Heart right ventricle (tissue), 16 donors: ENCODE measurements at places on chromosomes 3 and 15. TPM values are rescaled to one million over a fixed set of nuclear protein-coding genes. Genes with fewer than 3 reads are reported as not detected.

NSUN3 gene
- 4.1 TPM for polyA plus RNA-seq

ISL2 gene
- polyA plus RNA-seq, result not detected

ARMC8 gene
- 23.0 TPM for polyA plus RNA-seq

LSAMP gene
- polyA plus RNA-seq, result 1.8 TPM

PLA2G4D gene
- not detected for polyA plus RNA-seq

IMPG2 gene
- 0.04 TPM for polyA plus RNA-seq

GRCh38 chr15:82653483-82654168, 6.5 kb upstream of the CPEB1 start:
- DNase-seq, result no peak

- DNase-seq, result no peak
Observed at GRCh38 chr3:26964313-26964712, 341.7 kb downstream of the LRRC3B start.

GRCh38 chr15:61226361-61227256, 2.5 kb downstream of the RORA start:
- DNase-seq, result no peak

GRCh38 chr15:70165716-70166284, 68.1 kb upstream of the TLE3 start:
- peak; percentile 75 for DNase-seq

GRCh38 chr15:28914046-28914445, 28.3 kb downstream of the APBA2 start:
- no peak for DNase-seq

DNA sequence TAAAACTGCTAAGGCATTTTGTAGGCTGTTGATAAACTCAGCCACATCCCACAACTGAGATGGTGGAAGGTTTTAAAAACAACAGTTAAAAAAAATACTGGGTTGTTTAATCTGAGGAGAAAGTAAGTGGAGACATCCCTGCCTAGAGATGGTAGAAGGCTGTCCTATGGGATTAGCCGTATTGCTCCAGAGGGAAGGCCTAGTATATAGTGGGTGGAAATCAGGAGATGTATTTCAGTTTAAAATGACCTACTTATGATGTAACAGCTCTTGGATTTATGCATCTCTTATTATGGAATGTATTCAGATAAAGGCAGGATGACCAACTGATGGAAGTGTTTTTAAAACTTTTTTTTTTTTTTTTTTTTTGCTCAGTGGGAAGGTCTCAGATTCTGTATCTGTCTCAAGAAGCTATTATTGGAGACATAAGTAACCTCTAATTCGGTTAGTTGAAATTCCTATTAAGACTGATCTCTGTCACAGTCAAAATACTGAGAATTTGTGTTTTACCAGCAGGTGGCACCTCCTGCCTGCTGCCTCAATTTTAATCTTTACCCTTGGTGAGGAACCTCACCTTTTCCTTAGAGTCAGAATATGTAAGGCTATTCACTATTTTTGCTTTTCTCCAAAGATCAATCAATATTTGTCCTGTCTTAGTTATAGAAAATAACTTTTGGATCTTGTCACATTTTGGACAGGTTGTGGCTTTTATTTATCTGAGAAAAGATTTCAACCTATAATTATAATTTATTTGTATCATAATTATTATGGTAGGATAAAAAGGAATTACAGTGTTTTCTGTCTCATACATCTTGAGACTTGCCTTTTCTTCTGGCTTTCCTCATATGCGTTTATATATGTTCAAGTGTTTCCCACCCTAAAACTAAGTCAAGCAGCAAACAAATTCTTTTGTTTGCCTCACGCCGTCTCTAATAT, 63.0 kb downstream of the VPS8 start:
- peak; percentile 10 for DNase-seq

- DNase-seq, result no peak
Observed at GRCh38 chr3:173869766-173870165, 472.2 kb downstream of the NLGN1 start.

DNA sequence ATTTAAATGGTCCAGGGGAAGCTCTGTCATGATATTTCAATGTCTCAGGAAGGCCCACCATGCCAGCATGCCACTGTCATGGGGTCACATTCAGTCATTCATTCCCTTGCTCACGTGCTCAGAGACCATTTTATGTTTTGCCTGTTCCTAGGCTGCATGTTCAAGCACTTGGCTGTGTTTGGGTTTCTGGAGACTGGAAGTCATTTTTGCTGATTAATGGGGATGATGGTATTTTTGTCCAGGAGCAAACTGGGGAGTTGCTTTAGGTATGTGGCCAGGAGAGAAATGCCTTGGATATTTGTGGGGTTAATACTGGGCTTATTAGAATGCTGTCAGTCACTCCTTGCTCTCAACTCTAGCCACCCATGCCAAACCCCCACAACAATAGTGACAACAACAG, 303.5 kb downstream of the PTPRG start:
- DNase-seq, result no peak

- no peak for DNase-seq
Observed at GRCh38 chr3:15923640-15924405, 126.0 kb upstream of the ANKRD28 start.

GRCh38 chr3:50486219-50486888, 17.1 kb downstream of the CACNA2D2 start:
- no peak for DNase-seq

GRCh38 chr3:22372292-22373062, 621.5 kb upstream of the ZNF385D start:
- DNase-seq, result no peak

- no peak for DNase-seq
Observed at GRCh38 chr15:62932436-62932835, 110.1 kb upstream of the TPM1 start.

DNA sequence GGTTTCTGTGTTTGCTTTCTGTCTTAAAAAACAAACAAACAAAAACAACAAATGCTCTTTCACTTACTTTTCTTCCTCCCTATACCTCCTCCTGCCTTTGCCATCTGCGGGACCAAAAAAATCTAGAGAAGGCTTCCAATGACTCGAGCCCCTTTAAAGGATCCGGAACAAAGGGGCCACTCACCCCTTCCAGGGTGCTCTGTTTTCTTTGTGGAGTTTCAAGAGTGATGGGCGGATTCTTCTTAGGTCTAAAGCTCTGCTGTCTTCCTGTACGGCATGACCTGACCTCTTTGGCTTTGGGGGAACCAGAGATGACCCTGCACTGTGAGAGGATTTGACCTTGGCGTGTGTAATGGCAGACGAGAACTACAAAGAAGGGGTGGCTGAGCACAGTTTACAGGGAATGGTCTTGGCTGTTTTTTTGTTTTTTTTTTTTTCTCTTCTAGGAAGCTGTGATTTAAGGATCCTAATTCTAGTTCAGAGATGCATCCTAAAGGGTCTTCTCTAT, 2.2 kb upstream of the MUC20 start:
- DNase-seq, result no peak

GRCh38 chr15:92797168-92798052, 102.7 kb upstream of the CHD2 start:
- peak; percentile 65 for DNase-seq

GRCh38 chr3:63967675-63968611, 55.4 kb downstream of the PSMD6 start:
- no peak for DNase-seq

GRCh38 chr3:75180235-75180944, 483.7 kb upstream of the FRG2C start:
- no peak for DNase-seq

DNA sequence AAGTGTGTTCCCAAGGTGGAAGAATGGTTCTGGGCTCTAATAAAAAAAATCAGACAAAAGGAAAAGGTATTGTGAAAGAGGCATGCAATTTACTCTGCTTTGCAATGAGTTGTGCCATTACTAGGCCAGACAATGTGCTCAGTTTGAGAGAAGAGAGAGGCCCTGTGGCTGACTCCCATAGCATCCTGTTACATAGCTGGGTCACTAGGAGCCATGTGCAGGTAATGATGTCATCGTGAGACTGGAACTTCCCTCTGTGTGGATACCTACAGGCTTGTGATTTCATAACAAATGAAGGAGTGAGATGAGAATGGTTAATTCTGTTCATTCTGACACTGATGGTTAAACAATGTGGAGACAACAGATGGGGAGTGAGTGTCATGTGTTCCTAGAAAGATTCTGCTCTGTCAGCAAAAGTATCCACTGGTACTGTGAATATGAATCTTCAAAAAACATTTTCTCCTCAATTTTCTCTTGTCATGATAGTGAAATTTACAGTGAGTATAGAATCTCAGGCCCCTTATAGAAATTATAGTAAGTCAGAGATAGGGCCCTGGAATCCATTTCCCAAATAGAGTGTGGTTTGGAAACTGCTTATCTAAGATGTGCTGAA, 648.7 kb upstream of the DPPA4 start:
- DNase-seq, result no peak

GRCh38 chr3:132399054-132399929, 18.0 kb upstream of the DNAJC13 start:
- DNase-seq, result peak; percentile 20

DNA sequence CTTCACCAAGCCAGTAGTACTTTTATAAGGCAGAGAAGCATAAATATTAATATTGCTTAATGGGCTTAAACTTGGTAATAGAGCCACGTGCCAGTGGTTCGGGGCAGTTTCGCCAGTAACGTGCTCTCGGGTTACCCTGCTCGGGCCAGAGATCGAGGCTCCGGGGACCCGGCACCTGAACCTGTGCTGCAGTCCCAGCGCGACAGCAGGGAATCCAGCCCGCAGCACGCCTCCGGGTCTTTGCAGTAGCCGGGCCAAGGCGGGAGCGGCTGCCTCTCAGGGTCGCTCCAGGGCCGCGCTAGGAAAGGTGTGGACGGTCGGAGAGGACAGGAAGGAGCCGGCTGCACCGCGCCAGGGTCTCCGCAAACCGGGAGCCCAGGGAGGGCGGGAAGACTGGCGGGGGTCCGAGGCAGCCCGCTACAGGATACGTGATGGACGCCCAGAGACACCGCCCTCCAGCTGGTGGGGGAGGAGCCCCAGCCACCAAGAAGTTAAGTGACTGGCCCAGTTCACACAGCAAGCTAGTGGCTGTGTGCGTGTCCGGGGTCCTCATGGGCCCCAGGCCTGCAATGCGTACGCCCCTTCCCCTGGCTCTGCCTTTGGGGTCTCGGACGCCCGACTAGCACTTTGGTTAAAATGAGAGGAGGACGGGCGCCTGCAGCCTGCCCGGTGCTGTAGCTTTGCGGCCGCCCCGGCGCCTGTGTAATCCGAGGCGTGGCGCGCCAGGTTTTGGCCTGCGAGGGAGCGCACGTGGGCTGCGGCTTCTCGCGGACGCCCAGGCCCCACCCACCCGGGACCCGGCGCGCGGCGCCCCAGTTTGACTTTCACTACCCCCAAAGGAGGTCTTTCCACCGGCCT, 1.2 kb upstream of the PDE8A start:
- peak; percentile 83 for DNase-seq

- no peak for DNase-seq
Observed at GRCh38 chr3:186825294-186825821, 17.2 kb upstream of the ADIPOQ start.

GRCh38 chr3:42653303-42653559, 266 bp upstream of the ZBTB47 start:
- DNase-seq, result no peak
